HL-60 (cell line): ENCODE measurements at places on chromosomes 11 and 22.

DNA sequence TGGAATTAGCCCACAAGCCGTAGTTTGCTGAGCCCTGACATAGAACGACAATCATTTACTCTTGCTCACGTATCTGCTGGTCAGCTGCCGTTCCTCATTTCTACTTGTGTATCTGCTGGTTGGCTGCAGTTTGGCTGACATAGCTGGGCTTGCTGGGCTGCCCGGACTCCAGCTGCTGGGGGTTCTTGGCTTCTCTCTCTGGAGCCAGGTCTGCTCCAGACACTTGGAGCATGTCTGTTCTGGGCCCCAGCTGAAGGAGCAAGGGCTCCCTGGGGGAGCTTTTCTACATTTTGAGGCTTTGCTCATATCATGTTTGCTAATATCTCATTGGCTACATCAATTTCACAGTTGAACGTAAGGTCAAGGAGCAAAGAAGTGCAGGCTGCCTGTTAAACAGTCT is 47.3 kb downstream of the PRDM11 start:
- no peak for DNase-seq

DNA sequence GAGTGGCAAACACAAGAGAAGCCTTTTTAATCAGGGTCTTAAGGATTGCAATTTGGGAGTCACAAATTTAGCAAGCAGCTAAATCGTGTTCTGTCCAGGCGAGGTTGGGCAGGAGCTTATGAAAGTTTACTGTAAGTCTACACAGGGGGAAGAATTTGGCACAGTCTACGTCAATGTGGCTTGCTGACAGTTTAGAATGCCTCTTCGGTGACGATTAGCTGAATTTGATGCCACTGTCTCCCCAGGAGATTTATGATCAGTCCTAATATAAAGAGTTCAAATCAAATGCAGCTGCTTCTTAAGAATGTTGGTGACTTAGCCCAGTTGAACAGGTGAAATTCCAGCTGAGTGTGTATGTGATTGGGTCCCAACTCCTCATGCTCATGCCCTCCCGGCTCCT is 114.1 kb upstream of the CLPB start:
- no peak for DNase-seq

GRCh38 chr22:26555478-26555877 is 34.5 kb downstream of the TPST2 start:
- DNase-seq, result no peak

DNA sequence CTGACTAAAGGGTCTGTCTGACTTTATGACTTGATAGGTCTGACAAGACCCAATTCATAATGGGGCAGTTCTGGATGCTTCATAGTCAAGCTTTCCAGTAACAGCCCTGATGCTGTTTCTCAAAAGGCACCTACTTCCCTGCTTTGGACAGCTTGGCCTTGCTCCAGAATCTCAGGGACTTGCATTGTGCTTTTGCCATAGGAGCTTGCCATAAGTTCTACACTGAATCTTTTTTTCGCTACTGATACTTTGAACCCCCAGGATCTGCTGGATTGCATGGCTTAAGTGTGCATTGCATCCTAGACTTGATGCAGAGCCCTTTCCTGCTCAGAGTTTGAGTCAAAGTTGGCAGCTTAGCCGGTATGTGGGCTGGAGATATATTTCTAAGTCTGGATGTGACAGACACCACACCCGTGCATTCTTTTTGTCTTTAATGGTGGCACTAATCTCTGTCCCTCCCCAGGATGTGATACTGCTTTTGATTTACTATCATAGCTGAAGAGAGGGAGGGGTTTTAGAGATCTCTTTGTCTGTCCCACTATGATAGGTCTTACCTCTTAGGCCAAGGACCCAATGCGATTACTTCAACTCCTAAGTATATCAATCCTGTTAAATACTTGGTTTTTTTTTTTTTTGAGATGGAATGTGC is 16.9 kb upstream of the SLC3A2 start:
- no peak for DNase-seq

GRCh38 chr11:35100013-35100383 is 39.0 kb upstream of the CD44 start:
- DNase-seq, result no peak

- no peak for DNase-seq
These were observed 49.7 kb downstream of the GRIK4 start for GRCh38 chr11:120561286-120561685.

DNA sequence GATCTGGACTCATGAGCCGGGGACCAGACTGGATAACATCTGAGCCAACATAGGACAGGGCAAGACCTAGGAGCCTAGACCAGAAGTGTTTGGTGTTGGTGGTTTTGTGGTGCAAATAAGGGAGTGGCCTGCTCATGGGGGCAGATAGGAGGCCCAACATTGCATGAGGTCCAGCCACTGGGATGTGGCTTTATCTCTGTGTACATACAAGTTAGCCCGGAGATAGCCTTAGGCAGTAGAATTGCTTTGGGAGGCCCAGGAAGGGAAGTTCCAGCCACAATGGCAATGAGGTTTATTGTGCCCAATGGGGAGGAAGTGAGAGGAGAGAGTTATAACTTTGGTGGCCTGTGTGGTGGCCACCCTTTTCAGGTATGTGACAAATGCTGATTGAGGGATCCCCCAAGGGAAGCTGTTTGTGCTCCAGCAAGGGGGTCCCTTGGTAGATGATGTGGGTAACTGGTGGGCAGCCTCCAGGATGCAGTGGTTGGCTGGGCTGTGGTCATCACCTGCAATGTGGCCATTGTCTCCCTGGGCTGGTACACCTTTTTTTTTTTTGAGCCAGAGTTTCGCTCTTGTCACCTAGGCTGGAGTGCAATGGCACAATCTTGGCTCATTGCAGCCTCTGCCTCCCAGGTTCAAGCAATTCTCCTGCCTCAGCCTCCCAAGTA is 6.4 kb downstream of the LMO2 start:
- peak; percentile 89 for DNase-seq

GRCh38 chr11:85748455-85748891 is 62.5 kb downstream of the SYTL2 start:
- DNase-seq, result no peak

DNA sequence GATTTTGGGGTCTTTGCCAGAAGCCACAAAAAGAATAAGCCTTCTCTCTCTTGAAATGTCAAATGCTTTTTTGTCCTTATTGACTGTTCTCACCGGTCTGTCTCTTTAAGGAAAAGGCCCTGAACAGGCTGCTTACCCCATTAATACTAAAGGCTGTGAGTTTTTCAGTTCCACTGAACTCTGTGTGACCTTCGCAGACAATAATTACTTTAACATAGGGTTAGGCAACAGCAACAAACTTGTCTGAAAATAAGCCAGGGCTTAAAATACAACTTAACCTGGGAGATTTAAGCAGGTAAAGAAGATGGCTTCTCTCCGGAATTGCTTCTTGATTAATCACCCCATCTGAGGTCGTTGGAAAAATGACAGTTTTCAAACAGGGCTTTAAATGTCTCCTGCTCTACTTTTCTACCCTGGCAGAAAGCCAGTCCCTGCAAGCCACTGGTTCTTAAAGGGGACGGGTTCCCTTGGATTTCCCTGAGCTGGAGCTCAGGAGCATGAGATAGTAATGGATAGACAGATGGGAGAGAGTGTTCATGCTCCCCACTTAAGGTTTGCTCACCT is 69.4 kb downstream of the ARL14EP start:
- no peak for DNase-seq

- no peak for DNase-seq
These were observed 93.2 kb downstream of the LDLRAD3 start for GRCh38 chr11:36037031-36037430.

- DNase-seq, result no peak
These were observed 162.9 kb upstream of the TTC12 start for GRCh38 chr11:113151521-113151920.

- no peak for DNase-seq
These were observed 38.9 kb downstream of the OR10A6 start for GRCh38 chr11:7892059-7892699.

GRCh38 chr11:62139526-62140303 is 15.9 kb downstream of the INCENP start:
- DNase-seq, result no peak

GRCh38 chr22:30452861-30453260 is 19.0 kb downstream of the SEC14L3 start:
- DNase-seq, result no peak

- no peak for DNase-seq
These were observed 22.4 kb upstream of the CACNG2 start for GRCh38 chr22:36726007-36726380.

DNA sequence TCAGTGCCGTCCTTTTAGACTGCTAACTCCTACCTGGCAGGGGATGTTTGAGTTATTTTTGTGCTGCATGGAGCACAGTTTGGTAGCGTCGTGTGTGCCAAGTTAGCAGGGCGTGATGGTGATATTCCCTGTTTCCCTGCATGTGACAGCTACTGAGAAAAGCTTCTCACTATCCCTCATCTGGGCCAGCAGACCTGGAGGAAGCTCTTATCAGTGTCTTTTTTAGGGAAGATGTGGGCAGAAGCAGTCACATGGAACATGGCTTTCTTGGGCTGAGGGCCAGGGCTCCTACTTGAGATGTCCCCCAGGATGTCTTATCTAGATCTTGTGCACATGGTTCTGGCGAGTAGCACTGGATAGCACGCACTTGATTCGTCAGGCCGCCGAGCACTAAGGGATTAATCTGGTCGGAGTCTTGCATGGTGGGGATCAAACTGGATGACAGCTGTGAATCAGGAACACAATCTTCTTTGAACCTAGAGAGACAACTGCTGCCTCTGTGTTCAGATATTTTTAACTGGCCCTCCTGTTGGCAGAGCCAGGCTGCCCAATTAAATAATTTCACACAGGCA is 33.8 kb downstream of the TECTA start:
- DNase-seq, result no peak

DNA sequence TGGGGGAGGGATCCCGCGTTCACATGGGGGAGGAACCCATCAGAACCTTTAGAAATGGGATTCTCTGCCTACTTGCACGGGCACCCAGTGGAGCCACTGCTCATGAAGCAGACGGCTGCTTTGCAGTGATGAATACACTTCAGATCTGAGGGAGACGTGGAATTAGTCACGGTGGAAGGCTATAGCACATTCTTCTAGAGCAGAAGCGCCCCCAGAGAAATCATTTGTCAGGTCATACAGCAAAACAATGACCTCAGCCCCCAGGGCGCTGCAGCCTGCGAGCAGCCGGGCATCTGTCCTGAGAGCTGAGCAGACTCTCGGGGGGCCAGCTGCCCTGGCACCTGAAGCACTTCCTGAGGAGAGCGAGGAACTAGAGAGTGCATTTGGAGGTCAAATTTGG is 12.7 kb downstream of the TP53AIP1 start:
- no peak for DNase-seq

DNA sequence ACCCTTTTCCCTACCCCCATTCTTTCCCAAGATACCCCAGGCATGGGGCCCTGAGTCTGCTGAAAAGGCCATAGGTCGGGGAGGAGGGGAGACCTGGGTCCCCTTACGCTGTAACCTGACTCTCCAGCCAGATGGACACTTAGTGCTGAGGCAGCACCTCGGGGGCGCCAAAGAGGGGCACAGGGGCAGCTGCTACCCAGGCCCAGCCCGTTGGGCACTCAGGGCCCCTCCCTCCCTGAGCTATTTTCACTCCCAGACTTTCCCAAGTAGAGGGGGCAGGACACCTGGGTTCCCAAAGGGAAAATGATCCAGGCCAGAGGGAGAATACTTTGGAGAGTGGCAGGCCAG is 933 bp downstream of the ACTN3 start:
- DNase-seq, result no peak

DNA sequence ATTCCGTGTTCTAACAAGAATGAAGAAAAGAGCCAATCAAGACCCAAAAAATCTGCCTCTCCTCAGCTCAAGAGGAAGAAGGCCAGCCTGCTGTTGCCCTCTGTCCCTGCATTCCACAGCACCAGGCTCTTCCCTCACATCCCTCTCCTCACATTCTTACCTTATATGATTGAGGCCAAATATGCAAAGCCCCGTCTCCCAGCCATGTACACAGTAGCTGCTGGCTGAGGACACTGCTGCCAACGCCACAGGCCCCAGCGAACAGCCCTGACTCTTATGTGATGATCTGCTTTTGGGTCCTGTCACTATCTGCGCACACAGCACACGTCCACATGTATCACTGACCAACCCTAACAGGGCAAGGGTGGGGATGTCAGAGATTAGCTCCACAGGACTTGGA is 60.2 kb downstream of the MICAL3 start:
- DNase-seq, result no peak
